ENCODE measurements at places on chromosomes 16 and 17.
A peak's percentile ranks its signal among the peaks of the same experiment; 100 is the strongest.

- no peak for DNase-seq
Measured at GRCh38 chr17:58415371-58416055, 1.8 kb downstream of the RNF43 start.

DNA sequence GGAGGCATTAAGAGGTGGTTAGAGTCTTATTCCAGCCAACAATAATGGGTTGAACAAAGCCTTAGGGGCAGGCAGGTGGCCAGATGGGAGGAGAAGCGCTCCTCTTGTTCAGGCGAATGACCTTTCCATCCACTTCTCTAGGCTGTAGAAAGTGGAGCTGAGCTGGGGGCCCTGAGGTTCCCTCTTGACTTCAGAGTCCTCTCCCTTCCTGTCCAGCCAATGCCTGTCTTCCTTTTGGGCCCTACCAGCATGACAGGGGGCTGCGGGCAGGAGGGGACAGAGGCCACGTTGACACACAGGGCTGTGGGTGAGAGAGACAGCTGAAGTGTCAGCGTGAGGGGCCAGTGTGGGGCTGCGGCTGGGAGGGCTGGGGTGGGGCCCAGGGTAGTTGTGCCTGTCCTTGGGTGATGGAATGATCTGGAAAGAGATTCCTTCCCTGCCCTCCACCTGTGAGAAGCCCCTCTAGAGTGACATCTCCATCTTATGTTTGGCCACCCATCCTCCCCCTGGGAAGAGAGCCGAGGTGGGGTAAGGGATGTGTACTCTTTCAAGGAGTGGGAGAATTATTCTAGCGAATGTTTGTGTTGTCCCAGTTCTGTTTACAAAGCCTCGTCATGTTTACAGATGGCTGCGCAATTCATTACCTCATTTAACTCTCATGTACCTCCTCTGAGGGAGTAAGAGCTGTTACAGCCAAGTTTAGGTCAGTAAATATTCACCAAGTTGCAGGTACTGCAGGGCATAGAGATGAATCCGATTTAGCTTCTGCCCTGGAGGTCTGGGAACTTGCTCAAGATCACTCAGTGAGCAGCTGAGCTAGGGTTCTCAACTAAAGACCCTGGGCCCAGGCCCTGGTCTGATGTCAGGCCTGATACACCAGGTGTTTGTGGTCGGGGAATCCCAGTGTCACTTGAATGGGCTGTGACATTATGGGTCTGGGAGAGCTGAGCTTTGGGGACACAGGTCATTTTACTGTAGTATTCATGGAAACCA is 3.3 kb downstream of the ERBB2 start:
- DNase-seq = no peak

- DNase-seq = no peak
Measured at GRCh38 chr17:40602445-40603443, 37.5 kb upstream of the CCR7 start.

DNA sequence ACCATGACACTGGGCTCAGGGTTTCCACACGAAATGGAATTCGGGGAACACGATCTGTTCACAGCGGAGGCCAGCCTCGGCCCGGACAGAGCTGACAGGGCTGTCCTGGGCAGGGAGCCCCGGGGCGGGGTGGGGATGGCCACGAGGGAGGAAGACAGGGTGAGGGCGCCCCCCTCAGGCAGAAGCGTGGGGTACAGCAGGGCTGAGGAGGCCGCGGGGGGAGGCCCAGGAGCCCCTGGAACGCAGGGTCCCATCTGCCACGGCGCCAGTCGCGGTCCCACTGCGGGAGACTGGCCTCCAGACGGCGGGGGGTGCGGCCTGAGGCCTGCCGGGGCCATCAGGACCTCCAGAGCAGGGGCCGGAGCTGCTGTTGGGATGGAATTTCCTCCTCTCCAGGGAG is 75.9 kb downstream of the LMF1 start:
- DNase-seq = no peak

DNA sequence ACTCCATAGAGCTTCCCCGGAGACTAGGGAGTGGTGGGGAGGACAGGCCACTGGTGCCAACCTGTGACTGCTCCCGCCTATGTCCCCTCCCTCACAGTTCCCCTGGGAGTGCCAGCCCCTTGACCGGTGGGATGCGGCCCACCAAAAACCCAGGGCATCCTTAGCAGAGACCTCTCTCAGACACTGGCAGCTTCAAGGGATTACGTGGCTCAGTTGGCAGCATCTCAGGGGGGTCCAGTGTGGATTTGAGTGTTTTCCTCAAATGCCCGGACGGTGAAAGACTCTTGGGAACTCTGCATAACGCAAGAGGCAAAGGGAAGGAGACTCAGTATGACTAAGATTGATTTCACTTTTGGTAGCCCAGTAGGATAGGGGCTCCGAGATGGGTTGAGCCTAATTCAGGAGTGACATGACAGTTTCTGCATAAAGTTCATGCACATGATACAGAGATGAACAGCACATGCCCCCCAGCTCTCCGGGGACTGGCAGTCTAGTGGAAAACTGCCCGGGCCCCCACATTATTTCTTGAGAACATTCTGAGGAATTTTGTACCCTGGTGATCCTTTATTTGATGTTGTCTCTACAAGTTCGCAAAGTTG is 50.4 kb downstream of the TRARG1 start:
- no peak for DNase-seq

DNA sequence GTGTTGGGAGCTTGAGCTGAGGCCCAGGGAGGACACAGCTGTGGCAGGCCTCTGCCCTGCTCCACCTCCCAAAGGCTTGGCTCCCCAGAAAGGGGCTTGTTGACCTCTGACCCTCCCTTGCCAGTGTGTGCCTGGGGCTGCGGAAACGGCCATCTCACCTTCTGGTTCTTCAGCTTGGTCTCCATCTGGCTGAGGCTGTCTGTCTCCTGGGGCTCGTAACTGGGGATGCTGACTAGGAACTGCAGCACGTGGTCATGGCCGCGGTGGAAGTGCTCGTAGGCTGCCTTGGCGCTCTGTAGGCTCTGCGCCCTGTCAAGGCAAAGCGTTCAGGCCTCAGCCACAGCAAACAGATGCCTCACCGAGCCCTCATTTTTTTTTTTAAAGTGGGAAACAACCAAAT is 42.7 kb downstream of the UBN1 start:
- DNase-seq = no peak

GRCh38 chr17:79728169-79728907 is 2.4 kb upstream of the ENPP7 start:
- peak; percentile 96 for DNase-seq

DNA sequence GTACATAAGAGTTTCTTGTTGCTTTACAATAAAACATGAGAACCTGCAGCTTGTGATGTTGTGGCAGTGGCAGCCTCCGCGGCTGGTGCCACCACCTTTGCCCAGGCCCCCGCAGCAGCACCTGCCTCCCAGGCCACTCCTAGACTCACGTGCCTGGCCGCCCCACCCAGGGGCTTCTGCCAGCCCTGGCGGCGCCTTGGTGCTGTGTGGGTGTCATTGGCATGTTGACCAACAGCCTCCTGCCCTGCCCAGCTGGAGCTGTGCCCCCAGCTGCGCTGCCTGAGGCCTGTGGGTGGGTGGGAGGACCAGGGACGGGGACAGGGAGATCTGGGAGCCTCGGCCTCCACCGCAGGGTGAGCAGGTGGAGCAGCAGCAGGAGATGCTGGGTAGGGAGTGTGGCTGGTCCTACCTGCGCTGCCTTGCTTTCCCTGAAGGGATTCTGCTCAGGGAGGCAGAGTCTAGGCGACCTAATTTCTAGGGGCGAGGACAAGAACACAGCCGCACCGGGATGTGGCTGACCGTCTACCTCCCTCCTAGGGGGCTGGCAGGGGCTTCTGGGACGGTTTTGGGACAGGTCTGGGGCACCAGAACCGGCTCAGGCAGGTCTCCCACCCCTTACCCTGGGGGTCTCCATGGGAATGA is 428 bp upstream of the DNASE1L2 start:
- no peak for DNase-seq
